ENCODE measurements at places on chromosomes 6 and 20.

GRCh38 chr6:17391976-17392375 lies 1.4 kb upstream of the CAP2 start:
- DNase-seq = no peak

DNA sequence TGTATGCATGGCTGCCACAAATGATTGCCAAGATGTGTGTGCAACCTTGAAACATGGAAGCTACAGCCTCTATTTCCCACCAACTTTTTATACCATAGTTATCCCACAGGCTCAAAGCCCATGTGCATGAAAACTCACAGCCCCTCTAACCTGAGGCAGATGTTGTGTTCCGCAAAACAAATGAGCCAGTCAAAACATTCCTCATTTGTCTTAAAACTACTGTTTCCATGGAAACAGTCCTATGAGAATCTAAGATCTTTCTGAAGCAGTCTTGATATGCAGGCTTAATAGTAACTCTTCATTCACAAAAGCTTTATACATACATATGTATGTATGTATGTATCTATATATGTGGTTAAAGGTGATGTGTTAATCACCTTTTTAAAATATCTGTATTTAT lies 31.2 kb upstream of the MANEA start:
- no peak for DNase-seq

- DNase-seq = no peak
These were observed 30.5 kb downstream of the CNKSR3 start for GRCh38 chr6:154479771-154480639.

GRCh38 chr6:160933256-160933655 lies 58.3 kb upstream of the MAP3K4 start:
- DNase-seq = no peak

DNA sequence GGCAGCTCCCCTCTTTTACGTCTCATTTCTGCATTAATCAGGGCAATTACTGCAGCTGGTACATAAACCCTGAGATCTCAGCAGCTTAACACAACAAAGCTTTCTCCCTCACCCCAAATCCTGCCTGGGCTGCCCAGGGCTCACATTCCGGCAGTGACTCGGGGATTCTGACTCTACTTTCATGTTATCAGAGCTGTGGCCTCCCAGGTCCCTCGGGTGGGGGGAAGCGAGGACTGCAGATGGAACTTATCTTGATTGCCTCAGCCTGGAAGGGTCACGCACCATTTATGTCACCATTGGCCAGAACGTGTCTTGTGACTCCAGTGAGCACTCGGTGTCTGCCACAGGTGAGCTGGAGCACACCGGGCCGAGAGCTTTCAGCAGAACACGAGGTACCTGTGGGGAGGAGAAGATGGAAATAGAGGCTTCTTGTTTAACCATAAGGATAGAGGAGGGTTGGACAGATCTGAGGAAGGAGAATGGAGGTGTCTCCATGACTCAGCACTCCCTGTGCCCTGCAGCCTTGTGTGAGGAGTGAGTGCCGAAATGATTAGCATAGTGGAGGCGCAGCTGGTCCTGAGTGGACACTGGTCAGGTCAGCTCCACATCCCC lies 88.5 kb upstream of the EXOC2 start:
- DNase-seq = no peak
